Activated T-cell treated with anti-CD3 and anti-CD28 coated beads, Interleukin-2, amount 50 U/mL, for 24 hours (primary cell): ENCODE measurements at places on chromosomes 5 and 9.

- DNase-seq, result no peak
Observed at GRCh38 chr5:165333623-165334022, 1828.2 kb downstream of the MAT2B start.

GRCh38 chr9:73613092-73613701, 461.5 kb downstream of the ANXA1 start:
- no peak for DNase-seq

GRCh38 chr9:94692601-94693000, 33.9 kb upstream of the AOPEP start:
- DNase-seq, result no peak

- no peak for DNase-seq
Observed at GRCh38 chr5:139671096-139671841, 23.1 kb downstream of the CXXC5 start.

DNA sequence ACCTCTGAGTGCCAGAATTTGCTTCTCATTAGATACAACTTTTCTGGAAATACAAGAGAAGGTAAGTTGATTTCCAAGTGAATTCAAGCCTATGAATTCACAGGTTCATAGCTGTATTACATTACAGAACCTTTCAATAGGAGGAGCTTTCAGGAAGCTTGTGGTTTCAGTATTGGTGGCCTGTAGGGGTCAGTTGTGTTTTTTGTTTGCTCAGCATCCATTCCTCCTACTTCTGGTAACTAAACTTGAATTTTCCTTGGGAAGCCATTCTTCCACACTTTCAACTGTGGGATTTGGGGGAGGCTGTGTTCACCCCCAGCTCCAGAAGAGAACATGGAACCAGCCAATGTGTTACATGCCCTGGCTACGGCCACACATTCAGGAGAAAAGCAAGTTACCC, 5.6 kb upstream of the CYSTM1 start:
- DNase-seq, result no peak

DNA sequence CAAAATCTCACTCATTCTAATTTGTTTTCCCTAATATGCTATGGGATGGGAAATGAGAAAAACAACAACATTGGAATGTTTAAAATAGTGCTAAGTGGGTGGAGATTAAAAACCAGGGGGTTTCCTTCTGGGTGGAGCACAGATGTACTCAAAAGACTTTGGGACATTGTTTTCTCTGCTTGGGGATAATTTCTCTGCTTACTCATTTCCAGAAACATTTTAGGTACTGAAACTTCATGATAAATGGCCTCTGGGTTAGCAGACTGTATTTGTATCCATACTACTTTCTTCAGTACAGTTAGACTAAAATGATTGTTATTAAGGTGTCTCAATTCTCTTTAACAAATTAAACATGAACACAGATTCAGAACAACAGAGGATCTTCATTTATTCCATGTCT, 17.4 kb downstream of the ELOVL7 start:
- no peak for DNase-seq

DNA sequence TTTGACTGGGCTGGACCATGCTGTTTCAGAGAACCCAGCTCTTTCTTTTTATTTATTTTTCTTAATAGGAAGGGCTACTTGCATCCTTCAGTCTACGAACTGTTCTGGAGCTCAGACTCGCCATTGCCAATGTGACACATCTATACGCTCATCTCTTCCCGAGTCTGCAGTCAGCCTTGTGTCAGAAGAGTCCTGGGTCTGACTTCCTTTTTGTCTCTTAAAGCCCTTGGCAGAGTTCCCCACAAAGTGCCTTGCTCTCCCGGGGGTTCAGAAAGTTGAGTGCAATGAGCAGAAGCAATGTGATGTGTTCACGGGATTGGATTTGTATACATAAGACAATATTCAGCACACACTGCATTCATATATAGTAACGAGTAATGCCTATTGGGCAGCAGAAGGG, 140.4 kb downstream of the ATPSCKMT start:
- no peak for DNase-seq

DNA sequence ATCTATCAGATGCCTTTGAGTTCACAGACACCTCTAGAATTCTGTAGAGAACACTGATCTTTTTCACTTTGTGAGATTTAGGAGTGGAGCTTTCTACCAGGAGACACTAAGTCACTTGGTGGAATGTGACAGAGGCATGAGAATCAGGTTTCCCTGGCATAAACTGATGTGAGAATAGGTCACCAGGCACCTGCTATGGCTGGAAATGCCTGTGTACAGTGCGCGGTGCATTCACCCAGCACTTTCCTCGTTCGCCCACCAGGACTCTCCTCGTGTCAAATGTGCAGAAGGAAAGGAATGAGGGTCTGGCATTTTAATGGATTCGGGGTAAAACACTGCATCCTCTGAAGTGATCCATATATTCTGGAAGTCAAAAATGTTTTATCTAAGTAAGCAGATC, 281.8 kb upstream of the TUT7 start:
- DNase-seq, result no peak

GRCh38 chr9:71765693-71766092, 2.6 kb downstream of the CEMIP2 start:
- no peak for DNase-seq

DNA sequence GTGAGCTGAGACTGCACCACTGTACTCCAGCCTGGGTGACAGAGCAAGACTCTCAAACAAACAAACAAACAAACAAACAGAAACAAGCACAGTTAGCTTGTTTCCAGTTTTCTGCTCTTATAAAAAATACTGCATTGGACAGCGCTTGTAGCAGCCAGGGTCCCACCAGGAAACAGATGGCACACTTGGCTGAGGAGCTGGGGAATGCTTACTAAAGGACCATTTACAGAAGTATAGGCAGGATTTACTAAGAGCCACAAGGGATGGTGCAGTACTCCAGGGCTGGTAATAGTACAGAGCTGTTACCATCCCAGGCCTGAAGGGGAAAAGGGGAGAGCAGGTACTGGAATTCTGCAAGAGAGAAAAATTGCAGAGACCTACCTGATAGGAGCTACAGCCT, 5.2 kb upstream of the ANKS6 start:
- no peak for DNase-seq

GRCh38 chr5:37787742-37788141, 52.1 kb downstream of the GDNF start:
- no peak for DNase-seq

DNA sequence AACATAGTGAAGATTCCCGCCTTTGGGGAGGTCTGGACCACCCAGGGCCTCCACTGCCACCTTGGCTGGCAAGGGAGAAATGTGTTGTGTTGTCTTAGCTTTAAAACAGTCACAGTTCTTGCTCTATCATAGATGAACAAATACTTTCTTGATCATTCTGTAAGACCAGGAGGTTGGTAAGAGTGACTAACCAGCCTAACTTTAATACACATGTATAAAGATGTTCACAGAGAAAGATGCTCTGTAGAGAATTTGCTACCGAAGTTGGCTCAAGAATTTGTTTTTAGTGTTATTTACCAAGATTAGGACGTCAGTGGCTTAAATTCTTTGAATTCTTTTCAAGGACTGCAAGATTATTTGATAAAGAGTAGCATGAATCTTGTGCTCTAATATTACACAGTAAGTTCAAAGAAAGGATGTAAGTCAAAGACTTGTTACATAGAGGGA, 28.4 kb downstream of the GLRX start:
- no peak for DNase-seq

- DNase-seq, result no peak
Observed at GRCh38 chr5:171664489-171664888, 121.1 kb upstream of the SMIM23 start.

GRCh38 chr5:102889033-102889432, 133.9 kb downstream of the PAM start:
- no peak for DNase-seq

- DNase-seq, result no peak
Observed at GRCh38 chr9:125522328-125522725, 184.7 kb downstream of the MAPKAP1 start.

DNA sequence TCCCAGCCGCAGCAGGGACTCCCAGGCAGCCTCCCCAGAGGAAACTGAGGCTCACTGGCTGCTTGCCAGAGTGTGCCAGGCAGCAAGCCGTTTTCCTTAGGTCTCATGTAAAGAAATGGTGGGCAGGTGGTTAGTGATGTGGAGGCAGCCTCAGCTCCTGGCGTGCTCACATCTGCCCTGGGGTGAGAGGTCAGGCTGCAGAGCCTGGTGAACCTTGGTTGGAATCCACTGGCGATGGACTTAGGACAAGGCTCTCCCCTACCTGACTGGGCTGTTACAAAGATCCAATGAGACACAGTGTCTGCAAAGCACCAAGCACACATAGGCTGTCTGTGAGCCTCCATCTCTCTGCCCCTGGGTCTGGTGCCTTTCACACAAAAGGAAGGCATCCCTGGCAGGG, 30.9 kb downstream of the LHX6 start:
- no peak for DNase-seq

- peak; percentile 83 for DNase-seq
Observed at GRCh38 chr9:38088006-38088925, 19.2 kb upstream of the SHB start.

DNA sequence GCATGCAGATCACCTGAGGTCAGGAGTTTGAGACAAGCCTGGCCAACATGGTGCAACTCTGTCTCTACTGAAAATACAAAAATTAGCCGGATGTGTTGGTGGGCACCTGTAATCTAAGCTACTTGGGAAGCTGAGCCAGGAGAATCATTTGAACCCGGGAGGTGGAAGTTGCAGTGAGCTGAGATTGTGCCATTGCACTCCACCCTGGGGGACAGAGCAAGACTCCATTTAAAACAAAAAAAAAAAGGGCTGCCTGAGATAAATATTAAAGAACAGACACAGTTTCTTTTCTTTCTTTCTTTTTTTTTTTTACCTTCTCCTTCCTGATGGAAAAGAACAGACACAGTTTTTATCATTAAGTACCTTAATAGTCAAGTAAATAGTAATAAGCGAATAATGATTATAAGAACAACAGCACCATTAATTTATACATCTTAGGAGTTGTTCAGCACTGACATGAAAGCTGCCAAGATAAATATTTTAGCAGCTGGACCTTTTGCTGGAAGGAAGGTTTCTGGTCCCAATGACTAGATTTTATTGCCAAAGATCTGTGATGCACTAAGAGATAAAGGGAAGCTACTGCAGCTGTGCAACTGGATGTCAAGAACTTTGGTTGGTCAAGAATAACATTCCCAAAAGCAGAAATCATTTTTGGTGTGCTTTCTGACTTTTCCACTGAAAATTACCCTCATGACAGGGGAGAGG, 7.0 kb downstream of the CENPP start:
- DNase-seq, result no peak

DNA sequence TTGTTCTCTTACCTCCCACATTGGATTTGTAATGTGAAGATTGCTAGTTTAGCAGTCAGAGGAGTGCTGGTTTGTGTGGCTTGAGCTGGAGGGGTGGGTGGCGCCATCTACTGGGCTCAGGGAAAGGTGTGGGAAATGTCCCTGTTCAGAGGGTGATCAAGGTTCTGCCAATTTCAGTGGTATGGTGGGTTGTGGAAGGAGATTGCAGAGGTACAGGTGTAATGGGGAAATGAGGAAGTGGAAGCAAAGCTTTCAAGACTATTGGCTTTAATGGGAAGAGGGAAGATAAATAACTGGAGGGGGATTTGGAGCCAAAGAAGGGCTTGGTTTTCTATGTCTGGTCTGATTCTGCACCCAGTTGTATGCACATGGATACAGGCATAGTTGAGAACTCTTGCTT, 76.4 kb downstream of the OSMR start:
- peak; percentile 56 for DNase-seq

DNA sequence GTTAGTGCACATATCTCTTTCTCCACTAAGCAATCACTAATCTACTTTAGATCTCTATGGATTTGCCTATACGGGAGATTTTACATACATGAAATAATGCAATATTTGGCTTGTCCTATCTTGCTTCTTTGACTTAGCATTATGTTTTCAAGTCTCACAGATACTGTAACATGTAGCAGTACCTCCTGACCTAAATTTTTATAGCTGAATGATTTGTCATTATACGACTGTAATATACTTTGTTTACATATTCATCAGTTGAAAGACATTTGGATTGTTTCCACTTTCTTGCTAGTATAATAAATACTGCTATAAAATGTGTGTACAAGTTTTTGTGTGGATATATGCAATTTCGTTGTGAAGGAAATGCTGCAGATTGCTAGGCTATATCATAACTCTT, 1520.8 kb upstream of the CDH6 start:
- DNase-seq, result no peak

GRCh38 chr9:90789862-90790261, 11.8 kb upstream of the SYK start:
- no peak for DNase-seq

- DNase-seq, result no peak
Observed at GRCh38 chr5:87354496-87354895, 58.2 kb downstream of the CCNH start.

DNA sequence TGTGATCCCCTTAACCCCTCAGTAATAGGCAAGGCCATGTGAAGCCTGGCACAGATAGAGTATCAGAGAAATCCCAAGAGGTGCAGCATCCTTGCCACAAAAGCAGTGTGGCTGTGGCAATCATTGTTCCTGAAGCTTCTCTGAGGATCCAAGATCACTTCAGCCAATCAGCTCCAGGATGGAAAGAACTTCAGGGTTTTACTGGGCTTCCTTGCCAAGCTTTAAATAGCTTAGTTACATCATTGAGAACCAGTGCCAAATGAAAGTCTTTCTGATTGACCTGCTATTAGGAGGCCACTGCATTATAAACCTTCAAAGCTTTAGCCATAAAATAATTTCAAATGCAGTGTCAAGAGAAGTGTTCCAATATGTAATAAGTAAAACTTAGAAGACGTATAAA, 430.6 kb downstream of the PIK3R1 start:
- DNase-seq, result no peak

DNA sequence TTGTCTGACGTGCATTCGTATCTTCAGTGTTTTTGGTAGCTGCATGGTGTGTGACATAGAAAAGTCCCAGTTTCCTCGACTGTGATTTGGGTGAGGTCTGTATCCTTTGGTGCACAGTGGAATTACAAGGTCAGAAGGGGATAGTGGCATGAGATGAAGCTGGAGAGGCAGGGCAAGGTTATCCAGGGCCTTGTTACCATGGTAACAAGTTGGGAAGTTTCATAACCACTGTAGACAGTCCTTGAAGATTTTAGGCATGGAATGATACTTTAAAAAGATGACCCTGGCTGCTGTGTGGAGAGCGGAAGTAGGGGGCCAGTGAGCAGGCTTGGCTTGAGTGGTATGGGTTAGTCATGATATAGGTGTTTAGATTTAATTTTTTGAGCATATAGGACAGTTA, 11.9 kb downstream of the EHMT1 start:
- no peak for DNase-seq

- DNase-seq, result no peak
Observed at GRCh38 chr5:172229904-172230303, 35.9 kb downstream of the EFCAB9 start.

DNA sequence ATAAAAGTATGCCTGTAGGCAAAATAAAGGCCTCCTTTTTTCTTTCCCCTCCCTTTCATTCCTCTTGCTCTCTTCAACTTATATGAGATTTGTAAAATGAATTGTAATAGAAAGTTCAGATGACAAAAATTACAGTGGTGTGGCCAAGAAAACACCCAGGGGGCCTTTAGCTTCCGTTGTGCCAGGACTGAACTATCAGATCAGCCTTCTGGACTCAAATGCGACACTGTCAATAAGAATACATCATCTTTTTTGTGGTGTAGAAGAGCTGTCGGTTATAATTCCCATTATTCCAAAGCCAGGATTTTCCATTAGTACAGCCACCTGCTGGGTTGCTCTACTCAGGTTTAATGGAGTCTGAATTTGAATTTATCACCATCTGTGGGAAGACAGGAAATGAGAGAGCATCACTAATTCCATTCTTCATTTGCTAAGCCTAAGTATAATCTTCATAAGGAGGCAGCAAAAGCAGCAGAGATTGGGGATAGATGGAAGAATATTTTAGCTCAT, 443.4 kb downstream of the ANXA1 start:
- DNase-seq, result no peak
